CD8-positive, alpha-beta memory T cell (primary cell): ENCODE measurements at places on chromosomes 12 and 14. TPM values are rescaled to one million over a fixed set of nuclear protein-coding genes. Genes with fewer than 3 reads are reported as not detected.

The TMEM179 gene
- total RNA-seq: 0.31 TPM

DNA sequence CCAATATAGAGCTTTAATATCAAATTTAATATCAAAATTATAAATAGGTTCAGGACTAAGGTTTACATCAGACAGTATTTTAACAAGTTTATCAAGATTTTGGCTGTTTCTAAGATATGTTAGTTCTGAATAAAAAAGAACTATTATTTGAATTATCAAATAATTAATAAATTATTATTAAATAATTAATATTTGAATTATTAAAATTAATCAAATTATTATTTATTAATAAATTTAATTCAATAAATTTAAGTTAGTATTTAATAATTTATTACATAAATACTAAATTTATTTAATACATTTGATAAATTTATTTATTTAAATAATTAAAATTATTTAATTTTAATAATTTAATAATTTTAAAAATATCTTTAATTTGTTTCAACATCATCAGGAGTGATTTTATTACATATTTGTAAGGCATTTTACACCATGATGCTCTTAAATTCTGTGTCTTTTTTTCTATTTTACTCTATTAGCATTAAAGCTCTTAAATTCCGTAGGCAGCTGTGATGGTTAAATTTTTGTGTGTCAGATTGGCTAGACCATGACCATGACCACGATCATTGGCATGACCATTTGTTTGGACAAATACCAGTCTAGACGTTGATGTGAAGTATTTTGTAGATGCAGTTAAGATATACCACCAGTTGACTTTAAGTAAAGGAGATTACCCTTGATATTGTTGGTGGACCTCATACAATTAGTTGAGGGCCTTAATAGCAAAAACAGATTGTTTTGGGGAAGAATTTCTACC, 82.6 kb downstream of the BBS10 start:
- DNase-seq: no peak

- DNase-seq: no peak
Measured at GRCh38 chr14:104350463-104351185, 212.2 kb downstream of the KIF26A start.

GRCh38 chr14:36952689-36953088, 219.7 kb downstream of the SLC25A21 start:
- DNase-seq: no peak
